Osteocyte (in vitro differentiated cells): ENCODE measurements at places on chromosomes 12 and 14. TPM values are rescaled to one million over a fixed set of nuclear protein-coding genes. Genes with fewer than 3 reads are reported as not detected.

PARPBP gene
- 5.1 and 5.6 TPM in 2 replicates for total RNA-seq

GPR84 gene
- total RNA-seq: not detected in 2 replicates

NTS gene
- not detected in 2 replicates for total RNA-seq

IL31 gene
- not detected in 2 replicates for total RNA-seq

MYL2 gene
- total RNA-seq: not detected in 2 replicates

HOXC13 gene
- total RNA-seq: not detected in 2 replicates

FGF23 gene
- not detected in 2 replicates for total RNA-seq

GRCh38 chr12:23950775-23951451 is 1.4 kb upstream of the SOX5 start:
- DNase-seq: no peak

DNA sequence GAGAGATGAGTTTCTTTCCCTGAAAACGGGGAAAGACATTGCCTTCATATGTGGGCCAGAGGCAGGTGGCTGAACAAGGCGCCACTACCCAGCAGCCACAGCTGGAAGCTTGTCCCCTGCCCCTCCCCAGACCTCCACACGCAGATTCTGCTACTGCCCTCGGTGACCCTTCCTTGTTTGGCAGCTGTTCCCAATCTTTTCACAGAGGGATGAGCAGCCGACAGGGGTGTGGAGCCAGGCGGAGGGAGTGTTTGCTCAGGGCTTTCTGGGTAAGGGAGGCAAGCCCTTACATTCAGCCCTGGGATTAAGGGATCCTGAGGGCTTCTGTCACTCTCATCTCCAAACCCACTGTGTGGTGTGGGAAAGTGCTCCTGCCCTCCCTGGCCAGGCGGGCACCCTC is 4.5 kb upstream of the KRT4 start:
- no peak for DNase-seq

DNA sequence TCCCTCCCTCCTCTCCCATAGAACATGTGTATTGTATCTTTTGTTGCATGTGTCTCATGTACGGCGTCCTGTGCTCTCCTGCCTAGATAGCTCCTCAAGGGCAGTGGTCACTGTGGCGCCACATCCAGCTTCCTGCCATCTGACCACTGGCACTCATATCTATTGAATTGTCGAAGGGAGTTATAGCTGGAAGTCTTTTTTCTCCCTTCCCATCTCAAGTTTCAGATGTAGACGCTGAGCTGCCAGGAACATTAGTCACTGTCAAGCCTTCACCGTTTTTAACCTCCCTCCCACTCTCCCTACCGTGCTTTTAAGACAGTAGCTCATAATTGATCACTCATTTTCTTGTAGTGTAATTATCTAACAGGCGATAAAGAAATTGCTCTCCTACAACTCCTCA is 33.0 kb downstream of the MTHFD1 start:
- no peak for DNase-seq

GRCh38 chr14:98826618-98827017 is 445.4 kb downstream of the BCL11B start:
- DNase-seq: no peak

- DNase-seq: no peak
Measured at GRCh38 chr14:65940056-65940735, 527.7 kb downstream of the FUT8 start.

GRCh38 chr12:132904718-132905328 is 17.4 kb upstream of the CHFR start:
- DNase-seq: no peak

DNA sequence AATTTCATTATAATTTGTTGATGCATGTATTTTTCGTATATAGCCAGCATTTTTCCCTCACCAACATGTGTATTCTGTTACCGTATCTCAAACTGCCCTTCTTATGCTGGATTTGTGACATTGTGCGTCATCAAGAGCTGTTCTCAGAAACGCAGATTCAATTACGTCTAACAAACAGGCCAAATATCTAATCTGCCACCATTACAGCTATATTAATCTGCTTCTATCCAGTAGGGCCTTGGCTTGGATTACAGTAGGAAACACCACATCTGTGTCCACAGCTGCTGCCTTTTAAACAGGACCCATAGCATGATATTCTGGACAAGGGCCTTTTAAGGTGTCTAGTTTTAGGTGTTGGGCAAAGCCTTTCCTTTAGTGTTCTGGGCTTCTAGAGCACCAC is 140.6 kb downstream of the PDE3A start:
- no peak for DNase-seq

- no peak for DNase-seq
Measured at GRCh38 chr12:11861864-11862600, 208.7 kb upstream of the BCL2L14 start.

- no peak for DNase-seq
Measured at GRCh38 chr12:45974883-45975282, 15.5 kb downstream of the SCAF11 start.

- DNase-seq: no peak
Measured at GRCh38 chr12:23895792-23896218, 53.7 kb downstream of the SOX5 start.

GRCh38 chr14:71235875-71236274 is 328.6 kb downstream of the PCNX1 start:
- no peak for DNase-seq

DNA sequence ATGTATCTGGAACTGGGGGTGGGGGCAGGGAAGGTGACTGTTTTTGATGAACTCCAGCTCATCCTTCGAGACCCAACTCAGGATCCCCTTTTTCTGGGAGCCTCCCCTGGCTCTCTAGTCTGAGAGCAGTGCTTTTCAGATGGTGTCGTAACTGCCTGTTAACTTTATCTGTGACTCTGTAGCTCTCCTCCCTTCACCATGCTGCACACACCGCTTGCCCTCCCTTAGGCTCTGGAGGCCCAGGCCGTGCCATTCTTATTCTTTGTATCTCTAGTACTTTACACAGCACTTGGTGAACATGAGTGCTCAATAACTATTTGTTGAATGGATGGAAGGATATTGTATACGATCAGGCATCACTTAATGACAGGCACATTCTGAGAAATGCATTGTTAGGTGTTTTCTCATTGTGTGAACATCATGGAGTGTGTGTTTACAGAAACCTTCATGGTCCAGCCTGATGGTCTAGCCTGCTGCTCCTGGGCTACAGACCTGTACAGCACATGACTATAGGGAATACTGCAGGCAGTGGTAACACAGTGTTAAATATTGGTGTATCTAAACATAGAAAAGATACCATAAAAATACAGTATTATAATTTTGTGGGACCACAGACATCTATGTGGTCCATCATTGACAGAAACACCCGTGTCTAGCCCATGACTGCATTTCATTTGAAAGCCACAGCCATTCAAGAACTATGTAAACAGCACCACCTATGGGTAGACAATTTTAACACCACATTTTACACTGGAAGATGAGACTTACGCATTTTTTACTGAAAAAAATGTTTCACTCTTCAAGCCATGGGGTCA is 91.8 kb downstream of the EML1 start:
- no peak for DNase-seq

GRCh38 chr12:19856389-19856788 is 417.1 kb downstream of the AEBP2 start:
- no peak for DNase-seq

GRCh38 chr12:19129486-19130223 is at the start of gene PLEKHA5:
PLEKHA5 (plus strand) TSS chr12:19129733; CDS start chr12:19129800, 67 bp downstream.
- DNase-seq: peak; percentile 88

DNA sequence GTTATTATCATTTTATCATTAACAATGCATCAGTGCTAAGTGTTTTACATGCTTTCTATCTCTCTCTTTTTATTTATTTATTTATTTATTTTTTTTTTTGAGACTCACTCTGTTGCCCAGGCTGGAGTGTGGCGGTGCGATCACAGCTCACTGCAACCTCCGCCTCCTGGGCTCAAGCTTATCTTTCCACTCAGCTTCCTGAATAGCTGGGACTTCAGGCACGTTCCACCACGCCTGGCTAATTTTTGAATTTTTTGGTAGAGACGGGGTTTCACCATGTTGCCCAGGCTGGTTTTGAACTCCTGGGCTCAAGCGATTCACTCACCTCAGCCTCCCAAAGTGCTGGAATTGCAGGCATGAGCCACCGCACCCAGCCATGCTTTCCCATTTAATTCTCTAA is 3.9 kb upstream of the BTG1 start:
- DNase-seq: no peak

DNA sequence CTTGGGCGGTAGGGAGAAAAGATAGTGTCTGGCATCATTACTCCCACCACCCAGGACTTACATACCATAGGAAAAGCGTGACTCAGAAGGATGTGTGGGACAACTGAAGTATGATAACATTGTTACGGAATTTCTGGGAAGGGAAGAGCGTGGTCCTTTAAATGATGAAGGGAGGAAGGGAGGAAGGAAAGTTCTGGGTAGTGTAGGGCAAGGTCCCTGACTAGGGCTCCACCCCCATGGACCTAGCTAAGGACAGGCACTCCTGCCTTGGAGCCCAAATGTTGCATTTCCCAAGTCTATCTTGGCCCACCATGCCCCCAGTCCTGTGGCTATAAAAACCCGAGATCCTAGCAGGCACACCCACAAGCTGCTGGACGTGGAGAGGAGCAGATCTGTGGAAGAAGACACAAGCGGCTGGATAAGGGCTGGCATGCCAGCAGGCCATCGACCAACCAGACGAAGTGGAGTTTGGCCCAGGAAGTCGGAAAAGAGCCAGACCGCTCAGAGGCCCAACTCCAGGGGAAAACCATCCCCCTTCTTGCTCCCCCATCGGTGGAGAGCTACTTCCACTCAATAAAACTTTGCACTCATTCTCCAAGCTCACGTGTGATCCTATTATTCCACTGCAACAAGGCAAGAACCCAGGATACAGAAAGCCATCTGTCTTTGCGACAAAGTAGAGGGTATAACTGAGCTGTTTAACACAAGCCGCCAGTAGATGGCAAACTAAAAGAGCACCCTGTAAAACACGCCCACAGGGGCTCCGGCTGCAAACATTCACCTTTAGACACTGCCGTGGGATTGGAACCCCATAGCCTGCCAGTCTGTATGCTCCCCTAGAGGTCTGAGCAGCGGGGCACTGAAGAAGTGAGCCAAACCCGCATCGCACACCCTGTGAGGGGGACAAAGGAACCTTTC is 23.0 kb upstream of the RAB21 start:
- no peak for DNase-seq

DNA sequence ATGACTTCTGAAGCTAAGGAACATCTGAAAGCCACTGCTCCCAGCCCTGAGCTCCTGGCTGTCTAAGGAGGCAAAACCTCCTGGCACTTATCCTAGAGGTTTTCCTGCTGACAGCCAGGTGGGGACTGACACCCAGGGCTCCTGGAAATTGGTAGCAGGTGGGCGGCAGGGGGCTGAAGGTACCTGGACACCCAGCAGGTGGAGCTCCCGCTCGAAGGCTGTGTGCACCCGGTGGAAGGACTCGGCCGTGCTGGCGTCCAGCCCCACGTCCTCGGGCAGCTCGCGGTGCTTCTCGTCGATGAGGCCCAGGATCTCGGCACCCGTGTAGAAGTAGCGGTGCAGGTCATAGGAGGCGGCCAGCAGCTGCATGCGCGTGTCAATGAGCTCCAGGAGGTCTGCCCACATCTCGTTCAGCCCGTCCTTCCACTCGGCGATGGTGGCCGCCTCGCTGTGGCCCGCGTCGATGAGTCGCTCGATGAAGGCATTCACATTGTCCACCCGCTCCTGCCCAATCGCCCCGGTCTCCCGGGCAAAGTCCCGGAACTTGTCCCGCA is 68.2 kb downstream of the PLEKHG3 start:
- no peak for DNase-seq

DNA sequence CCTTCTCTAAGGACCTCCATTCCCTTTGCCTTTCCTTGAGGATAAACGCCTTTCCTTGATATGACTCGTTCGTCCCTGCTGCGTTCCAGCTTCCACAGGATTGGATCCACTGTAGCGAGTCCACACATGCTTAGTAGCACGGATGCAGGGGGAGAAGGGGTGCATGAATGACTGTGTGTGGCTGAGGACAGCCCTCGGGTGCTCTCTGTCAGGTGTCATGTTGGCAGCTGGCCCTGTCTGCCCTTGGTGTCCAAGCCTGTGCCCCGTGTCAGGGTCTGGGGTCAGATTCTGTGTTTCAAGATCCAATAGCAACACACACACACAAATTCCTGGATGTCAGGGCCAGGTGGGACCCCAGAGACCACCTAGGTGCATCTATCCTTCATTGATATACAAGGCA is 17.5 kb upstream of the KRT80 start:
- no peak for DNase-seq

DNA sequence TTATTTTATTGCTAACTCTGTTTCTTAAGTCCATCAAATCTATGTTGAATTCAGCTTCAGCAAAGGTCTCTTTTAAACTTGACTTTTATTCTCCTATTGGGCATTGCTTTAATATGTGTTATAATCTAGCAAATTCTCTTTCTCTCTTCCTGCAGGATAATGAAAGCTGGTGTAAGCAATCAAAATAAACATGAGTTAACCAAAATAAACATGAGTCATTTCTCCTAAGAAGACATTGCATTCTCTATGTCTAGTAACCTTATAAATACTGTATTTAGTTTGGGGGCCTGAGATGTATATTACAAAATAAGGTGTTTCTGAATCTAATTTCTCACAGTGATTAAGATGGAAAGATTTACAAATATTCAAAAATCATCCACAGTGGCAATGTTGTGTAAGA is 739.1 kb upstream of the ATXN7L3B start:
- no peak for DNase-seq

DNA sequence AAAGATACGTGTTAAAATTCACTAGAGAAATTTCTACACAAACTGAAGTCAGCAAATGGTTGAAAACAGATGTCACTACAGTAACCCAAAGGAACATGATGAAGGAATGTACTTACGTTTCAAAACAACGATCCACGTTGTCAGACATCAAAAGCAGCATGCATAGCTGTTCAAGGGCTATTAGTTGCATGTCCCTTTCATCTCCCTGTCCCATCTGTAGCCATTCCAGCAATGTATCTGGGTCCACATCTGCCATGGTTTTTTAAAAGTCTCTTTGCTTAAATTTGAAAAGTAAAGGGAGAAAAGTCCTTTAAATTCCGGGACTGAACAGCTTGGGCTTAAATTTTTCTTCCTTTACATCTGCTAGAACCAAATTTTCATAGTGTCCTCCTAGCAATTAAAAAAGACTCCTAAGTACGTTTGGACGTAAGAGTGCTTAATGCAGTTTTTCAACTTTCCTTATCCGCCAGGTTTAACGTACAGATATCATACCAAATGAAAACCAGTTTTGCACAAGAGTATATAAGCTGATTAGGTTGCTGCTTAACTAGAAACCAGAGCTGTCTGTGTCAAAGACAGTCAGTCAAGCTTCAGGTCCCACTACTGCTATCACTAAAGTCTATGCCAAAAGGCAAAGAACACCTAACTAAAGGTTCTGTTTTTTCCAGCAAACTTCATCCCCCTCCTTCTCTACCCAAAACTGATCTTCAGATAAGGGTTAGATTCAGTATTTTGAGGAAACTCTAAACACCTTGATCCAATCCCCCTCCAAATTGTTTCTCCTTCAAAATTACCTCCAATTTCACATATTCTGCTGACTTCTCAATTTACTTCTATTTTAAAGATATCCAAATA is 1.7 kb downstream of the HECTD1 start:
- no peak for DNase-seq

GRCh38 chr14:88316521-88316920 is 6.5 kb downstream of the KCNK10 start:
- no peak for DNase-seq
